ENCODE measurements at places on chromosomes 16 and 17.

- no peak for DNase-seq
These were observed 116.3 kb downstream of the IRX5 start for GRCh38 chr16:55046916-55047315.

GRCh38 chr16:77444147-77444460 lies 9.3 kb upstream of the ADAMTS18 start:
- DNase-seq = no peak

GRCh38 chr17:78895322-78895721 lies 7.7 kb downstream of the CEP295NL start:
- no peak for DNase-seq

GRCh38 chr16:57949595-57950238 lies 21.2 kb downstream of the CNGB1 start:
- DNase-seq = no peak

DNA sequence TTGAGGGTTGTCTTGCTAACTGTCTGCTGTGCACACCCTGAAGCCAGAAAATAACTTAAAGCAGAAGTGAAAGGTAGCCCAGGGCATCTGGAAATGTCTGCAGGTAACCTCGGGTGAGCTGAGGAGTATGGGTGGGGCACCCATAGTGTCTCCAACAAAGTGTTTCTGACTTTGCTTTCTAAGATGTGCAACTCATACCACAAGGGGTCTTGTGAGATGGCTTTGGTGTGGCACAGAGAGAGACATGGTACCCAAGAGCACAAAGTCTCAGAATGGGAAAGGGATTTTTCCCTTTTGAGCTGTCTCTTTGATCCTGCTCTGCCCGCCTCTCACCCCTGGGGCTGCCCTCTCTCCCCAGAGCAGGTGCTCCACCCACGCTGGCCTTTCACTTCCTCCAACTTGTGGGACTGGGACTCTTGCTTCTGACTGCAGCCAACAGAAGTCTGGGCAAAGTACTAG lies 6.9 kb downstream of the CHD9 start:
- DNase-seq = no peak

DNA sequence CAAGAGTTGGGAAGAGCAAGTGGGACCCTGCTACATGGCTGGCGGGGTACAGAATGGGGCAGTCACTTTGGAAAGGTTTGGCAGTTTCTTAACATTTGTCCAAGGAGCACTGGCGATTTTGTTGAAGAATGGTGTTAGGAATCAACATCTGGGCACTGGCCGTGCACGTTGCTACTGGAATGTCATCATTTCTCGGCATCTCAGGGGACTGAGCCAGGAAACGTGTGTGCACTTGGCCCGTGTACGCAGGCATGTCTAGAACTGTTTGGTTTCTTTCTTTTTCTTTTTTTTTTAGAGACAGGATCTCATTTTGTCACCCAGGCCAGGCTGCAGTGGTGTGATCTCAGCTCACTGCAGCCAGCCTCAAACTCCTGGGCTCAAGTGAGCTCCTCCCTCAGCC lies 17.3 kb upstream of the FOXK2 start:
- DNase-seq = no peak

GRCh38 chr16:68113059-68113761 lies 28.0 kb downstream of the NFATC3 start:
- no peak for DNase-seq

DNA sequence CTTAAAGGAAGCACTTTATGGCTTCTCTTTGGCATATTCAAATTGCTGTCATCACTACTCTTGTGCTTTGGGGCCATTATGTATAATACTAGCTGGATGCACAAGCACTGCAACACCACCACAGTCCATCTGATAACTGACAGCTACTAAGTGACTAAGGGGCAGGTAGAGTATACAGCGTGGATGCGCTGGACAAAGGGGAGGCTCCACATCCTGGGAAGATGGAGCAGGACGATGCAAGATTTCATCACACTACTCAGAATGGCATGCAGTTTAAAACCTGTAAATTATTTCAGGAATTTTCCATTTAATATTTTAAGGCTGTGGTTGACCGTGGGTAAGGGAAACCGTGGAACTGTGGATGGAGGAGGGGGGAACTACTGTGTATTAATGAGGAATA lies 25.0 kb downstream of the MPRIP start:
- DNase-seq = no peak

DNA sequence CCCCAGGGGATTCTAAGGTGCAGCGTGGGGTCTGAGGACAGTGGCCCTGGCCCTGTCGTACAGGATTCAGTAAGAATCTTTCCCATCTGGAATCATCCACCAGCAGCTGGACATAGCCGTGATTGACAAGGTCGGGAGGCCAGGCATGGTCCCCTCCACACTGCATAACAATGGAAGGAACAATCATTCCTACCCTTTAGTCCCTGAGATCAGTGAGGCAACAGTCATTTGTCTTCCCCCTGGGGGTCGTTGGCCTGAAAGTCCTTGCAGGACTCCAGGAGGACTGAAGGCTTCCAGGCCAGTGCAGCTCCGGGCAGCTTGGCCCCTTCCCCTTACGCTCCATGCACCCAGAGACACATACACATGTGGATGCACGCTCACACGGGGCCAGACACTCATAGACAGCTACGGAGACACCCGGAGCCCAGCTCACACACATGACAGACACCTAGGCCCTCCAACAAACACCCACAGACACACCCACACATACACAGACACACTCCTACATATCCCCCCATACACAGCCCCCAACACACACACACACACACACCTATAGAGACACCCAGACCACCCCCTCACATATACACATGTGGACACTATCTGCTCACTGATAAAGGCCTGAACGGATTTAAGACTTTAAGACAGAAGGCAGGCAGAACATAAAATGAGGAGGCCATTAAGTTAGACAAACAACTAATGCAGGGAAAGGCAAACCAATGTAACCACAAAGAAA lies 42.9 kb downstream of the LITAF start:
- no peak for DNase-seq

- no peak for DNase-seq
These were observed 6.0 kb downstream of the ZNF213 start for GRCh38 chr16:3140603-3141427.

- DNase-seq = no peak
These were observed 148.7 kb upstream of the TNRC6C start for GRCh38 chr17:77809814-77810213.

DNA sequence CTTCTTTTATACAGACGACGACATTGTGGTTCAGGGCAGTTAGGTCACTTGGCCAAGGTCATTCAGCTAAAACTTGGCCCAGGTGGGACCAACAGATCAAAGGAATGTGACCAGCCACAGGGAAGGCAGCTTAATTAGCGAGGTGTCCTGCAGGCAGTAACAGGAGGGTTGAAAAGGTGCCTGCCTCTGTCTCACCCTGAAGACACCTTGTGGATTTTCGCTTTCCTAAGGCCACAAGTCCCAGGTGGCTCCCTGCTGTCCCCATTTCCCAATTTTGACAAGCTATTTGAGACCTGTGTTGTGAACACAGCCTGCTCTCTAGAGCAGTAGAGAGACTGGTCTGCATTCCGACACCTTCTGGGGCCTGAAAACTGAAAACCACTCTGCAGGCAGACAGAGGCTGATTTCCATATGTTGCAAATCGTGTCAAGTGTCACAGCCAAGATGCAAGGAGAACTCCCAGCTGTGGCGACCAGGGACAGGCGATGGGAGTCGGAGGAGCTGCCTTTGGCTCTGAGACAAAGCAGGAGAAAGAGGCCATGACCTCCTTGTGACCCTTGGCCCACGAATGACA lies 593.1 kb upstream of the CDH5 start:
- DNase-seq = no peak

- DNase-seq = no peak
These were observed 11.9 kb downstream of the PLXDC1 start for GRCh38 chr17:39139561-39139960.

DNA sequence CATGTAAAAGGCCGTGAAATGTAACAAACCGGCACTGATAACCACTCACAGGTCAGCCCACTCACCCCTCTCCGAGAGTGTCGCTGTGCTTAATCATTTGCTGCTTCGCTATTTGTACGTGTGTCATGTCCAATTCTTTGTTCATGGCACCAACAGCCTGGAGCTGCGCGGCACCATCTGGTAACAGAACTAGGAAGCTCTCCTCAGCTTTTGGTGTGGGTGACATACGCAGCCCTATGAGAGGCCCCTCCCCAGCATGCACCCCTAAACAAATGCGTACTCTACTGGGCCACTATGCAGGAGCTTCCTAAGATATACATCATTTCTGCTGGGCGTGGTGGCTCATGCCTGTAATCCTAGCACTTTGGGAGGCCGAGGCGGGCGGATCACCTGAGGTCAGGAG lies 2.3 kb upstream of the PECAM1 start:
- DNase-seq = peak; percentile 20

Data from activated CD4-positive, alpha-beta T cell treated with anti-CD3 and anti-CD28 coated beads, Interleukin-2, amount 50 U/mL, for 24 hours (primary cell).